ENCODE measurements at places on chromosomes 3 and 15. TPM values are rescaled to one million over a fixed set of nuclear protein-coding genes. Genes with fewer than 3 reads are reported as not detected.

CATSPER2 gene
- total RNA-seq = 0.51 TPM

IL17RB gene
- 0.36 TPM for total RNA-seq

PLD1 gene
- 0.19 TPM for total RNA-seq

TMCO5A gene
- total RNA-seq = not detected

GATA2 gene
- 0.13 TPM for total RNA-seq
